ENCODE measurements at places on chromosomes 1 and 21.

GRCh38 chr1:12501661-12502060 lies 116.3 kb downstream of the DHRS3 start:
- no peak for DNase-seq

- no peak for DNase-seq
These were observed 3.8 kb upstream of the GRHL3 start for GRCh38 chr1:24315391-24315790.

- no peak for DNase-seq
These were observed 34.1 kb upstream of the SCCPDH start for GRCh38 chr1:246690100-246690499.

GRCh38 chr1:55826381-55827080 lies 611.4 kb upstream of the USP24 start:
- DNase-seq, result no peak

DNA sequence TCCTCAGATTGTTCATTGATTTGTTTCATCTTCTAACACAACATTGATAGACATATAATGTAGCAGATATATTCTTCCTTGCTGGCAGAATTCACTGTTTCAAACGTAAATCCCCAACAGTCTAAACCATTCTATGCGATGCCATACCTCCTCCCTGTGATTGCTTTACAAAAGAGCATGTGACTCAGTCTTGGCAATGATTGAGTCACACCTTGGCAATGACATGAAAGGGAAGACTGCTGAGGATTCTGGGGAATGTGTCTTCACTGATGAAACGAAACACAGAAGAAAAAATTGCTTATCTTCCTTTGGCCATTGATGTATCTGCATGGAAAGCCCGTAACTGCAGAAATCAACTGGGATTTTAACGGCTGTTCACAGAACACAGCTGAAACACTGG lies 409.6 kb upstream of the ZRANB2 start:
- DNase-seq, result no peak
